Cerebellum (tissue), 4 donors: ENCODE measurements at places on chromosomes 4 and X.

DNA sequence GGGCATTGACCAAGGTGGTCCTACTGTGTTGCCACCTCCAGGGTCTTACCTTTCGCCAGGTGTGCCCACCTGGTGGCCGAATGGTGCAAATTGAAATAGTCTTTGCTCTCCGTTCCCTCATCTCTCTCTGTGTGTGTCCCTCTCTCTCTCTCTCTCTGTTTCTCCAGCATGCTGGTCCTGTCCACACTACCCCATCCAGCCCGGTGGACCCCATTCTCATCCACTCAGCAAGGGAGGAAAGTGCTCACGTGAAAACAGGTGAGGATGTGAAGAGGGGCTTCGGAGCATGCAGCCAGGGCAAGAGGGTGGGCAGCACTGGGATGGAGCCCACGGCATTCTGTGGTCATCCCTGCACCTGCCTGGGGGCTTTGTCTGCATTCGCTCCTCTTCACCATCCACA, 150.1 kb downstream of the CRLF2 start:
- DNase-seq: no peak

GRCh38 chr4:162782096-162782777, 384.5 kb downstream of the NAF1 start:
- DNase-seq: no peak

DNA sequence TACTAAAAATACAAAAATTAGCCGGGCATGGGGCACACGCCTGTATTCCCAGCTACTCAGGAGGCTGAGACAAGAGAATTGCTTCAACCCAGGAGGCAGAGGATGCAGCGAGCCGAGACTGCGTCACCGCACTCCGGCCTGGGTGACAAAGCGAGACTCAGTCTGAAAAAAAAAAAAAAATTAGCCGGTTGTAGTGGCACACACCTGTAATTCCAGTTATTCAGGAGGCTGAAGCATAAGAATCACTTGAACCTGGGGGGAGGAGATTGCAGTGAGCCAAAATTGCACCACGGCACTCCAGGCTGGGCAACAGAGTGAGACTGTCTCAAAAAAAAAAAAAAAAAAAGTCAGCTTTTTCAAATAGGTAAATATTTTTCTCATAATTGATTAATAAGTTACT, 71.9 kb downstream of the WDFY3 start:
- no peak for DNase-seq

GRCh38 chr4:121669163-121669550, 27.6 kb downstream of the ANXA5 start:
- DNase-seq: no peak

DNA sequence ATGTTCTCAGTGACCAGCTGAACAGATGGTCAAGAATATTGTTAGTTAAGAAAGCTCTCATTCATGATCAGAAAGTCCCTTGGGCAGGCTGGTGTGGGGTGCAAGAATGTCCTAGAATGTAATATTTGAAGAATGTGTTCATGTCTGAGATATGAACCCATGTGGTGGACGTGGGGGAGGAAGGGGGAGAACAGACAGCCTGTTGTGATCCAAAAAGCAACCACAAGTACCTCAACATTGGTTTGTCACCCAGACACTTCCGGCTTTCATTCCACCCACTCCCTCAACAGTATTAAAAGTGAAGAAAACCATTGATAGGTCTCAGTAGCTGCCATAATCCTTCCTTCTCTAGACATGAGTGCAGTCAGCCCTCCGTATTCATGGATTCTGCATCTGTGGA, 82.2 kb downstream of the MAML3 start:
- no peak for DNase-seq

GRCh38 chrX:53354669-53355068, 67.8 kb downstream of the SMC1A start:
- no peak for DNase-seq

DNA sequence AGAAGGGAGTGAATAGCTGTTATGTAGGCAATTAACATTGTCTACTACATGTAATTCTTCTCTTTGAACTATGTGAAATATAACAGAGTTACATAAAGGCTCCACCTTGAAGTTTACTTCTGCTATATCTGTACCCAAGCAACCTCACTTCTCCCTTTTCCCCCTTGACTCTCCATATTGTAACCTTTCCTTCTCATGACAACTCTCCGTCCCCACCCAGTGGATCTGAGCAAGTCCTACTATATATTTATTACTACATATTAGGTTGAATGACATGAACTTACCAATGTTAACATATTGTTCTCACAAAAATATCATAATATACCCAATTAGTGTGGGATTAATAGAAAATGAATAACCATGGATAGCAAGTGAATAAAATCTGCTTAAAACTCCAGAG, 93.2 kb upstream of the ATP8A1 start:
- no peak for DNase-seq

GRCh38 chr4:67587156-67587555, 28.6 kb downstream of the STAP1 start:
- no peak for DNase-seq

DNA sequence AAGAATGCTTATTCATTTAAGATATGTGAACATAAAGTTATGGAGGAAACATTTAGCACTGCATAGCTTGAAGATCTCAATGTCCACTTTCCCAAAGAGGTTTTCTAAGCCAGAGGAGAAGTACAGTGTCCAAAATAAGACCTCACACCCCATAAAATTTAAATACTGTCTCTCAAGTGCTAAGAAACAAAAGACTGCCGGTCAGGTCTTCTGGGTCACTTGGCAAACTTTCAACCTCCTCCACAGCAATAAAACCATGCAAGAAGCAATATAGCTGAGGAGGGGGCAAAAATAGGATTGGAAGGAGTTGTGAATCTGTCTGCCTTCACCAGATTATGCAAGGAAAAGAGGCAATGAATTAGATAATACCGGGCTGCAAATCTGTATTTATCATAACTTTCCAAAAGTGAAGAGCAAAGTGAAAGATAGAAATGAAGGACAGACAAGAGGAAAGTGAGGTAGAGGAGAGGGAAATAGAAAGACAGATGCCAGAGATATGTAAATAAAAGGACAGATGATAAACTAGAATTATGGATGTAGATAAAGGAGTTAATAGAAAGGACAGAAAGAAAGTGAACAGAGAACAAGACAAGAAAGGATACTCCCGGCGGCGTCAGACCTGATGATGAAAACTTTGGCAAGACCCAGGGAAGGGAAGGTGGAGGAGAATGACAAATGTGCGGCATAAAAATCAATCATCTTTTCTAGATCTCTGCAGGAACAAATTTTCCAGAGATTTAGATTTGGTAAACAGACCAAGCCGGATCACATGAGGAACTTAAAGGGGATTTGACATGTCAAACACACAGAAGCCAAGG, 152.7 kb upstream of the FAM241A start:
- no peak for DNase-seq

GRCh38 chr4:90293320-90293719, 166.1 kb downstream of the CCSER1 start:
- DNase-seq: no peak

GRCh38 chr4:98586962-98587354, 71.5 kb downstream of the TSPAN5 start:
- peak; percentile 51 for DNase-seq

GRCh38 chr4:137363496-137363895, 168.8 kb downstream of the PCDH18 start:
- DNase-seq: no peak

DNA sequence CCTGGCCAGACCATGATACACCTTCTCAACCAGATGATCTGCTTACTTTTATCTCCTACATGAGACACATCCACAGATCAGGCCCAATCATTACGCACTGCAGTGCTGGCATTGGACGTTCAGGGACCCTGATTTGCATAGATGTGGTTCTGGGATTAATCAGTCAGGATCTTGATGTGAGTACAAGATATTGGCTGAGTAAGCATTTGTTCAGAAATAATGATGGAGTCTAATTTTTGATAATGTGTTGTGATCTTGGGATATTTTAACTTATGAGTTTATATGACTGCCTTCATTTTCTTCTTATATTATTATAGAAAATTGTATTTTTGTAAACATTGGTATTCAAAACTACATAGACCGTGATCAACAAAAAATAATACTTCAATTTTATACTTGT, 39.4 kb downstream of the SLC10A6 start:
- DNase-seq: no peak

DNA sequence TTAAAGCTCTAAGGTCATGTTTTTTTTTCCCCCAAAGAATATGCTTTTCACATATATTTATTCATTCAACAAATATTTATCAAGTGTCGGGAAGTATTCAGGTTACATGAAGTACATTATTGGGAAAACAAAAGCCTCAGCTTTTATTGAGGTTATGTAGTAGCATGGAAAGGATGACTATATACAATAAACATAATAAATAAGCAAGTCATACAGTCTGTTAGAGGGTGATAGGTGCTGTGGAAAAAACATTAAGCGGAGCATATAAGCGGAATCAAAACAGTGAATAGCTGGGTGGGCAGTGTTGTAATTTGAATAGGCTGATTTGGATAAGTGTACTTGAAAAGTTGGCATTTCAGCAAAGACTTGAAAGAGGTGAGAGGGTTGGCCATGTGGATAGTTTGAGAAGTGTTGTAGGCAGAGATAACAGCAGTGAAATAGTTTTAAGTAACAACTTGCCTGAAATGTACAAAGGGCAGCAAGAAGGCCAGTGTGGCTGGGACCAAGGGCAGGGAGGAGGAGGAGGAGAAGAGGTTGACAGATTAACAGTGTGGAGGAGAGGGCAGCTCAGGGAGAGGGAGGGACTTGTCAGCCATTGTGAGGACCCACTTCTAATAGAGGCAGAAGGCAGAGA, 558.7 kb downstream of the SPRY1 start:
- DNase-seq: no peak

GRCh38 chr4:143289370-143289769, 47.3 kb upstream of the GAB1 start:
- no peak for DNase-seq

DNA sequence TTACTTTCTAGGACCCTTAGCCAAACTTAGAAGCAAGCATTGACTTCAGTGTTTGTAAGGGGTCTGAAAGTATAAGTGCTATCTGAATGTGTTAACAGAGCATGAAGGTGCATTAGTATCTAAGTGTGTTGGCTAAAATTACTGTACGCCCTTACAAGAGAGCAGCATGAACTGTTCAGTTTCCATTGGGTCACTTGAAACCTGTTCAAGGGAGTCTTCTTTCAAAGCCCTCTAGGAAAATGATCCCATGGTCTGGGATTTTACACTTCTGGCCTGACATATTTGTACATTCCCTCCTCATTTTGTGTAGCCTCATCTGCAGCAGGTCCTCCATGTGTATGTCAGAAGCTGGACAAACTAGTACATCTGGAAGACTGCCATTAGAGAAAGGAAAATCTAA, 3.2 kb downstream of the PRDX4 start:
- DNase-seq: no peak

DNA sequence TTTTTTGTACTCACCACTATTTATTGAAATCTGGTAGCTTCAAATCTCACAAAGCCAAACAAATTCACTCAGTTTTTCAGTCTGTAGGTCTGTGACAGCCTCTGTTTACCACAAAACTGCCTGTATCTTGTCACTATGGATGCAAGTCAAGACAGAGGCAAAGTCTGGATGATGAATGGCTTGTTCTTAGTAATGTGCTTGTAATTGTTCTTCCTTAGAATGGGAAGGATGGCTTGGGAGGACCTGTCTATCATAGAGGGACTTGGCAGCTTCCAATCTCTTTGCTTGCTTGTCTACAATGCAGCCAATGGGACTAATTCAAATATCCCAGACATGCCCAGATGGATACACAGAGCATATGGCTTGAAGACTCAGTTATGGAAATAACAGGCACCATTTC, 141.2 kb upstream of the SCML1 start:
- DNase-seq: no peak

- no peak for DNase-seq
Measured at GRCh38 chr4:121898150-121898549, 27.9 kb upstream of the BBS7 start.

- DNase-seq: peak; percentile 30
Measured at GRCh38 chrX:69387567-69388487, 116.3 kb upstream of the NALF2 start.

DNA sequence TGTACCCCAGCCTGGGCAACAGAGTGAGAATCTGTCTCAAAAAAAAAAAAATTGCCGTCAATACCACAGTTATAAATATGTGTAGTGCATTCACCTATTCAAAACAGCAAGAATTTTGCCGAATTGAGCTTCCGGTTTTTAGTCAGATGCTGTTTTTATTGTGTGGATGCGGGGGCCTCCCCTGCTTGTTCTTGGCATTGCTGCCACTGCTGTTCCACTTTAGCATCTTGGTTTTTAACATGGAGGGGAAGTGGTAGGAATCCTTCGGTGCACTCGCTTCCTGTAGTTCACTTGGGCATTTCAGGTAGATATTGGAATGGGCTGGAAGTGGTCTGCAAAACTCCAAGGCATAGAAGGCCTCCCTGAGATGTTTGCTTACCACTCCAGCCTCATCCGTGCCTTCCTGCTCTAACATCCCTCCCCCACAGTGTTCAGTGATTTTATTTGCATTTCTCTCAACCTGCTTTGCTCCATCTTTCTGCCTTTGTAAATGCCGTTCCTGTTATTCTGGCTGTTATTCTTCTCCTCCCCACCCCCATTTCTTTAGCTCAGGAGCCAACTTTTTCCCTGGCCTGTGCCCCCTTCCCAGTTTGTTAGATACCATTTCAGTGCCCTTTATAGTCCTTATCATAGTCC, 25.5 kb downstream of the MOB1B start:
- no peak for DNase-seq

DNA sequence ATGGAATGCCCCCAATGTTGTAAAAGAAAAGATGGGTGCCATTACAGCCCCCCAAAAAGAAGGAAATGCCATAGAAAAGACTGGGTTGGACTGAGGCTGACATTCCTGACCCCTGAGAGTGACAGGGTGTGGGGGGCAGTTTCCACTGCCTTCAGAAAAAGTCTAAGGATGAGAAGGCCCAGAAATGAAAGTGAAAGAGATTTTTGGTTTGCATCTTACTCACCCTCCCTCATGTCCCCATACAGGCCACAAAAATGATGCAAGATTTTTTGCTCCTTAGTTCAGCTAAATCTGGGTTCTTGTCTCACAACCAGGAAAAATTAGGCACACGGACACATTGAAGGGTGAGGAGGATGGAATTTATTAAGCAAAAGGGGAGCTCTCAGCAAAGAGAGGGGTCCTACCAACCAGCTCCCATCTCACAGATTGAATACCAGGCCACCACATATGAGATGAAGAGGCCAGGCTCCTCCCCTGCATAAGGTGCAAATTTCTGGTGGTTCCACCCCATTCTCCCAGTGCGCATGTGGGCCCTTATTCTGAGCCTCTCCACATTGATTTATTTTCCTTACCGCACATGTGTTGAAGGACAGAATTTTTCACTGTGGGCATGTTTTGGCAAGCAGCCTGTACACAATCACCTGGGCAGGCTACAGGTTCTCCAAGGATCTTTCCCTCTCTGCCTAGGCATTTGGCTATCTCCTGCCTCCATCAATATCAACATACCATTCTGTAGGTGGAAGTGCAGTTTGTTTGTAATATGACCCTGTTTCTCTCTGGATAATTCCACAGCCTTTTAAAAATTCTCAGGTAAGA, 18.8 kb downstream of the PPP4R3C start:
- DNase-seq: no peak

DNA sequence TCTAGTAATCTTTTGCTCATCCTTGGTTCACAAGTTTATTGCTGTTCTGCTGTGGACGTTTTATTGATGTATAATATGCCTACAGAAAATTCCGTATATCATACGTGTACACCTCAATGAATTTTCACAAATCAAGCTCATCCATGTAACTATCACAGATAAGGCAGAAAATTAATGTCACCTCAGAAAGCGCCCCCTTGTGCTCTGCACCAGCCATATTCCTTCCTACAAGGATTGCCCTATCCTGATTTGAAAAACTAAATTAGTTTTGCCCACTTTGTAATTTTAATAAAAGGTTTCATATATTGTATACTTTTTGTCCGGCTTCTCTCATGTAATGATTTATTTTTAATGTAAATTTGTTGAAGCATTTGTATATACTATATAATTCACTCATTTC, 390.8 kb downstream of the ADGRL3 start:
- no peak for DNase-seq
